ENCODE measurements at places on chromosomes 12 and 14.

DNA sequence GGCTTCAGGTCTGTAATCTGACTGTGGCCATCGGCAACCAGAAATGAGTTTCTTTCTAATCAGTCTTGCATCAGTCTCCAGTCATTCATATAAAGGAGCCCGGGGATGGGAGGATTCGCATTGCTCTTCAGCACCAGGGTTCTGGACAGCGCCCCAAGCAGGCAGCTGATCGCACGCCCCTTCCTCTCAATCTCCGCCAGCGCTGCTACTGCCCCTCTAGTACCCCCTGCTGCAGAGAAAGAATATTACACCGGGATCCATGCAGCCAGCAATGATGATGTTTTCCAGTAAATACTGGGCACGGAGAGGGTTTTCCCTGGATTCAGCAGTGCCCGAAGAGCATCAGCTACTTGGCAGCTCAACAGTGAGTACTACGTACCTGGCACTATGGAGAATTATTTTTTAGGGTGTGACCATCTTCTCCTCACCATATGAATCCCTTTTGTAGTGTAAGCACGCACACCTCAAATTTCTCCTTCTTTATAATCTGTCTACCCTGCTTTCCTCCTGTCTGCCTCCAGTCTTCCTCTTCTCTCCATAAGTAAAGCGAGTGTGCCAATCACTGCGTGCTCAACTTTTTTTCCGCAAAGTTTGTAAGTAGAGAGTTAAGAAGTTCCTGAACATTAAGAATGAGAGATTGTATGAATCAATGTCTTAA is at the start of gene TPH2:
Gene TPH2, plus strand, starts transcription at position 118 of the 658 bp plus-strand sequence. Its CDS starts 142 bp downstream, at position 260.
- no peak for DNase-seq

DNA sequence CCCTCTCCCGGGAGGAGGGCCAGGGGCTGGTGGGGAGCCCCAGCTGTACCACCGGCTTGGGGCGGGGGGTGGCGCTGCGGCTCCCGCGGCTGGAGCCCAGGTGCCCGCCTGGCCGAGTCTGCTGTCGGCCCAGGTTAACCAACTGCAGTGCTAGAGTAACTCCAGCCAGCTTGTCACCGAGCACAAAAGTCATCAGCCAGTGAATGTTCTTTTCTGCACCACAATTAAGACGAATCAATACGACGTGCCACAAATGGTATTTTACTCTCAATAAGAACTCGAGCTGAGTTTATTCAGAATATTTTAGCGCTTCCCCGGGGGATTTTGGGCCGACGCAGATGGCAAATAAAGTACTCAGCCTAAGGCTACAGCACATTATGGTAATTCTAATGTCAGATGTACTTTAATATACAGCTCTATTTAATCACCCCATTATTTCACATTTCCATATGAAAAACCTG is 83.2 kb downstream of the BCL11B start:
- no peak for DNase-seq

DNA sequence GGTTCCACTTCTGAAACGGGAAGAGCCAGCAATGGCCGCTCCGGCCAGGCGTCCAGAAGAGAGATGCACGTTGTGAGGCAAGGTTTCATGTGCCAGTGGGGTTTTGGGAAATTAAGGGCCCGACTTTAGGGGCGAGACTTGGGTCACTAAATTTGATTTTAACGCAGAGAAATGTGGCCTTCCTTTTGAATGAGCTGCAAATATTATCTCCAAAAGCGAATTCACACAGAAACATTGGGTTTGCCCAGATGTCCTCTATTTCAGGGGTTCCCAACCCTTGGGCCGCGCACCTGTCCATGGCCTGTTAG is 2.3 kb upstream of the RNASE4 start:
- no peak for DNase-seq

DNA sequence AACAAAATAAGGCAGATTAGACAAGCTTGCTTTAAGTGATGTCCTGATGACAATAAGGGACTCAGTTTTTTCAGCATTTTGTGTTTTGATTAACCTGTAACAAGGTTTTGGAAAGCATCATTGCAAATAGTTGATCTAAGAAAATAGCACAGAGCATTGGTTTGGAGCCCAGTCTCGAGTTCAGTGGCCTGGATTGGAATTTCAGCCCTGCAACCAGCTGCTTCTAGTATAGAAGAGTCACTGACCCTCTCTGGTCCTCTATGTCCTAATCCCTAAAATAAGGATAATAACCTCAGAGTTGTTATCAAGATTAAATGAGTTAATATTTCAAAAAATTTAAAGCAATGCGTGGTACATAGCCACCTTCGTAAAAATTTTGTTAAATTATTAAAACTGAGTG is 25.5 kb downstream of the PDZRN4 start:
- no peak for DNase-seq

DNA sequence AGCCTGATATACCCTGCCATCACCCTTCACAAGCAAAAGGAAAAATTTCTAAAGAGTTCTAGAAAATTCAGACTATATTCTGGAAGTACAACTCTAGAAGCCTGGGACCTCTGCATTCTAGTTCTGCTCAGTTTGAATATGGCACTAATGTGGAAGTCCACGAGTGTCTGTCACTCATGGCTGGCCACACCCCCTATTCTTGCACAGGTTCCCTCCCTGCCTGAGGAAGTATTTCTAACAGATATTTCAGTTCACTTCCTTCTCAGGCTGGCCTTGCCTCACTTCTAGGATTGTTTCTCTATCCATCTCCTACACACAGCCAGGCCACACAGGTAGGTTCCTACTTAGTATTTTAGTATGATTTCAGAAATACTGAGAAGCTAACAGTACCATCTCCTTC is 67.4 kb downstream of the PHLDA1 start:
- no peak for DNase-seq

DNA sequence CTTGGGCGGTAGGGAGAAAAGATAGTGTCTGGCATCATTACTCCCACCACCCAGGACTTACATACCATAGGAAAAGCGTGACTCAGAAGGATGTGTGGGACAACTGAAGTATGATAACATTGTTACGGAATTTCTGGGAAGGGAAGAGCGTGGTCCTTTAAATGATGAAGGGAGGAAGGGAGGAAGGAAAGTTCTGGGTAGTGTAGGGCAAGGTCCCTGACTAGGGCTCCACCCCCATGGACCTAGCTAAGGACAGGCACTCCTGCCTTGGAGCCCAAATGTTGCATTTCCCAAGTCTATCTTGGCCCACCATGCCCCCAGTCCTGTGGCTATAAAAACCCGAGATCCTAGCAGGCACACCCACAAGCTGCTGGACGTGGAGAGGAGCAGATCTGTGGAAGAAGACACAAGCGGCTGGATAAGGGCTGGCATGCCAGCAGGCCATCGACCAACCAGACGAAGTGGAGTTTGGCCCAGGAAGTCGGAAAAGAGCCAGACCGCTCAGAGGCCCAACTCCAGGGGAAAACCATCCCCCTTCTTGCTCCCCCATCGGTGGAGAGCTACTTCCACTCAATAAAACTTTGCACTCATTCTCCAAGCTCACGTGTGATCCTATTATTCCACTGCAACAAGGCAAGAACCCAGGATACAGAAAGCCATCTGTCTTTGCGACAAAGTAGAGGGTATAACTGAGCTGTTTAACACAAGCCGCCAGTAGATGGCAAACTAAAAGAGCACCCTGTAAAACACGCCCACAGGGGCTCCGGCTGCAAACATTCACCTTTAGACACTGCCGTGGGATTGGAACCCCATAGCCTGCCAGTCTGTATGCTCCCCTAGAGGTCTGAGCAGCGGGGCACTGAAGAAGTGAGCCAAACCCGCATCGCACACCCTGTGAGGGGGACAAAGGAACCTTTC is 23.0 kb upstream of the RAB21 start:
- DNase-seq: no peak

GRCh38 chr14:22821193-22822015 is 6.2 kb upstream of the SLC7A7 start:
- DNase-seq: no peak

DNA sequence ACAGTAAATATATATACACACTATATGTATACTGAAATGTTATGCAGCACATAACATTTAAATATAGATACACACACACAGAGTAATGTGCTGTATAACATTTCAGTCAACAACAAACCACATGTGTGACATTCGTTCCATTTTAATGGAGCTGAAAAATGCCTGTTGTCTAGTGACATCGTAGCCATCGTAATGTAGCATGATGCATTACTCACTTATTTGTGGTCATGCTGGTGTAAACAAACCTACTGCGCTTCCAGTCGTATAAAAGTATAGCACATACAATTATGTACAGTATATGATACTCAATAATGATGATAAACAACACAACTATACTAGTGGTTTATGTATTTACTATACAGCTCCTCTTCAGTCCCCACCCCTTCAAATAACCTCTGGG is 119.0 kb upstream of the SLC38A4 start:
- DNase-seq: no peak

- DNase-seq: no peak
Measured at GRCh38 chr12:123726962-123727361, 14.8 kb downstream of the ATP6V0A2 start.

DNA sequence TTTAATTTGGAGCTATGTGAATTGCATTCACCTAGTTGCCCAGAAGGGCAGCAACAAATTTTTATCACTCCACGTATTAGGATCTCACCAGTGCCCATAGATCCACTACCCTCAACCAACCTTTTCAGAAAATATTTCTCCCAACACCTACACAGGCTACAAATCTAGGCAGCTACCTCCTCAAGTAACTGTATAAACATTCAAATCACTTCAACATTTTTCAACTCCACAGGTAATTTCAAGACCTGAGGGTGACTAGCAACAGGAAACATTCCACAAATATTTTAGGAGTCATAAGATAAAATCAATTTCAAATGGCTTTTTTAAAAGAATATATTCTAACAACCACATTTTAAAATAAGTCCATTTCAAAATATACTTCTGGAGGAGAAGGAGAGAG is 12.9 kb downstream of the PHLDA1 start:
- no peak for DNase-seq

DNA sequence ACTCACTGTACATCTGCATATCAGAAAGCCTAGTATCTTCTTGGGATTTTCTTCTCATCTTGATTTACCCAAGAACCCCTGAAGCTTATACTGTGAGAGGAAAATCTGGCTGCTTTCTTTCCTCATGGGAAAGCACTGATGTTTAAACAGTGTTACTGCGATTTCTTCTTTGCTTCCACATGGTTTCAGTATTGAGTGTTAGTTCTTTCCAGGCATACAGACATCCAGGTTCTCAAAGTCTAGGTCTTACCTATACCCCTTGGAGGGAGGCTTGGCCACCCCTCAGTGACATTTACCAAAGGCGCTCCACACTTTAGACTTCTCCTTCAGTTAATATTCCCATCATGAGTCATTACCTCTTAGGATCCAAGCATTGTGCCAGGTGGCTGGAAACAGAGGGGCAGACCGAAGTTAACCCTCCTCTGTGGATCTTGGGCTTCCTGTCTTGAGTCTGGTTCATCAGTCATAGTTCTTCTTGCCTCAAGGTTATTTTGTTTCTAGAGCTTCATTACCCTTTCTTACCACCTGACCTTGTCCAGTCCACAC is 79.1 kb downstream of the TMEM117 start:
- DNase-seq: no peak

DNA sequence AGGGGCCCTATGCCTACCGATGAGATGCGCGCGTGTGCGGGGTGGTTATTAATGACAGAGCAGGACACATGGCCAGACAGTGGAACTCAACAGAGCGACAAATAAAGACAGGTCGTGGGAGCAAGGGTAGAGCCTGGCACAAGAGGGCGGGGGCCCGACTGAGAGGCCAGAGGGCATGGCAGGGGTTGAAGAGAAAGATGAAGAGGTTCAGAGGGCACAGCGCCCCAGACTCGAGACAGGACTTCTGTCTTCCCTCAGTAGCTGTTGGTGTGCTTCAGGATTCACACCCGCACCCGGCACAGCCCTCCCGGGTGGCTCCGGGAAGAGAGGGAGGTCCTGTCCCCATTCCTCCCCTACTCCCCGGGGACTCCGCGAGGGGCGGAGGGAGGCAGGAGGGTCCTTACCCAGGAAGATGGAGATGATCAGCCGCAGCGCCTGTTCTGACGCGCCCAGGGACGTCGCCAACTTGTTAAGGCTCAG is 366 bp downstream of the LPCAT3 start:
- no peak for DNase-seq

- no peak for DNase-seq
Measured at GRCh38 chr12:27398466-27398865, 48.1 kb upstream of the SMCO2 start.

- no peak for DNase-seq
Measured at GRCh38 chr12:124392667-124393413, 97.9 kb downstream of the RFLNA start.

- DNase-seq: no peak
Measured at GRCh38 chr12:128796439-128797118, 27.2 kb downstream of the SLC15A4 start.

GRCh38 chr12:12521044-12521485 is 41.6 kb downstream of the DUSP16 start:
- no peak for DNase-seq

DNA sequence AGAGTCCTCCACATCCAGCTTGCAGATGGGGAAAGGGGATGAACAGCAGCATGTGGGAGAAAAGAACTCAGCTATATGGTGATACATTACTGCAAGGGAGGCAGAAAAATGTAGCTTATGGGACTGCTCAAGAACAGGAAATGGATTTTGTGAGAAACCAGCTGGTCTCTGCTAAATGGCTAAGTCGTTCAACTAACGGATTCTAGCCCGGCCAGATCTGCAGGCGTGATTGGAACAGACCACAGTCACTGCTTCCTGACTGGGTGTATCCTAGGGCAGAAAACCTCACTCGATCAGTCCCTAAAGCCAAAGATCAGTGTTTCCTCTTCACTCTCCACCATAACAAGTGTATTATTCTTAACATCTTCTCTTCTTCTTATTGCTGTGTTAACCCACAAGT is 8.1 kb upstream of the PTGDR start:
- no peak for DNase-seq

DNA sequence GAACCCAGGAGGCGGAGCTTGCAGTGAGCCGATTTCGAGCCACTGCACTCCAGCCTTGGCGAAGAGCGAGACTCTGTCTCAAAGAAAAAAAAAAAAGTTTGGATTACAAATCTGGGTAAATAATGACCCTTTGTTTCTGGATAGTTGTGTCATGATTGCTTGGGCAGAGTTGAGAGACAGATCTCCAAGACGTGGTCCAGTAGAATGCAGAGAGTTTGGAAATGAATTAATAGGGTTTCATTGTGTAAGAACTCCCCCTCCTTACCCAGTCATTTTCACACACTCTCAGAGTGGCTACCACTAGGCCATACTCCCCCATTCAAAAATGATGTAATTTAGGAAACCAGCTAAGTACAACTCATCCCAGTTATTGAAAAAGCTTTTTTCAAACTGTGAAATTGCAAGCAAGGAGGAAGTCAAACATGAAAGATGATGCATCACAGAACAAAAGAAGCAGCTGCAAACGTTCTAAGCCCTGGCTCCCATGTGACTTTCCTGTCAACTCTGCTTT is 1331.9 kb downstream of the AACS start:
- no peak for DNase-seq

DNA sequence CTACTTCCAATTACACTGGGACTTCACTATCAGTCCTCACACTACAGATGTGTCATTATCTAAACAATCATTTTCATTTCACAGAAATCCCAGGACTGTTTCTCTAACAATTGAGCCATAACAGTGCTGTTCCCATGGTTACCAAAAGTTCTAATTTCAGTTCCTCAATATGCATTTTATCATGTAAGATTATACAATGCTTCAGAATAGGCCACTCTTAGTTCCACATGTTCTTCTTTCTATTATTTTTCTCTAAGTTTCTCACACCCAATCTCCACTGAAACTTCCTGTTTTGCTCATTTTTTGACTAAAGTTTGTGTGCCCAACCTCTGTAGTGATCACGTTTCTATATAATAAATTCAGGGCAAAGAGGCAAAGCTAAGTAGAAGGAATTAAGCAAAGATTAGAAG is 185.8 kb downstream of the DUSP6 start:
- no peak for DNase-seq

GRCh38 chr12:6822426-6823135 is 960 bp downstream of the GPR162 start:
- no peak for DNase-seq

- DNase-seq: no peak
Measured at GRCh38 chr14:104301731-104302460, 163.5 kb downstream of the KIF26A start.
